ENCODE measurements at places on chromosomes 5 and 9.

- no peak for DNase-seq
Measured at GRCh38 chr5:155052532-155052931, 39.0 kb downstream of the KIF4B start.

- no peak for DNase-seq
Measured at GRCh38 chr5:136200130-136200529, 7.2 kb upstream of the SMIM32 start.

DNA sequence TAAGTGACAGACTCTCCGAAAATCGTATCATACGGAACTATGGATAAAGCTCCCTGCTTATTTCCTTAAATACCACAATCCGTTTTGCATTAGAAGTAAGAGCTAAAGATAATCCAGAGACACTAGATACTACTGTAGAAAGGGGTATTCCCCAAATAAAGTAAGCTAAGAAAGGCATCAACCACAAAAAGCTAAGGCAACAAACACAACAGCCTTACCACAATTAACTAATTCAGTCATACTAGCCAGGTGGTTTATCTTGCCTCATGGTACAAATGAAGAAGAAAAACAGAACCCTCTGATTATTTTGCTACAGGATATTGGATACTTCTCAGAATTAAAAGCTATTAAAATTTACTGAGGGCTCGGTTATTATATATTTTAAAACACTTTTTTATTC, 14.1 kb downstream of the ERP44 start:
- DNase-seq = no peak

DNA sequence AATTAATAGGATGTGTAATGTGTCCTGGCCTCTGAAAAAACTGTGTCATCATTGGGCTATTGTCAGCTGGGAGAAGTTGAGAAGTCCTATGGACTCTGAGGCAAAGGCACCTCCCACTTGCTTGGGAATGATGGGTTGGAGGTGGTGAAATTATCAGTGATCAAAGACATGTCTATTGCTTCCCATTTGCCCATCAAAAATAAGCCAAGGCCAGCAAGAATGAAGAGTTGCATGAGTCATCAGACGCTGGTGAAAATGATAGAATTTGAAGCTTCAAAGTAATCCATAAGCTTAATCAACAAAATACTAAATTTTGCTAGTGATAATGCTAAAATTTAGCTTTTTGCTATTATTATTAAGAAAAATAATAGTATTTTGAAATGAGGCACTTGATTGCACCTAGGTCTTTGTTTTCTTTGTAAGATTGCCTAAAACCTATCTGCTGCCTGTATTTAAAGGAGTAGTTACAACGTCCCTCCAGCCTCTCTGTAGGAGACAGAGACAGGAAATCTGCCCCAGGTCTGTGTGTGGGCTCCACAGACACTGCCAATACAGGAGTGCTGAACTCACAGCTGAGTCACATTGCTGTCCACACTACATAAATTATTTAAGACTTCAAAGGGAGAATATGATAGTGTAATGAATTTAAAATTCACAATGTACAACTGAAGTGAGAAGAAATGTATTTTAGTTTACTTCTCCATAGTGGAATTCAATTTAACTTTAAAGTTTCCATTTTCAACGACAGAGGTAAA, 48.4 kb upstream of the APC start:
- no peak for DNase-seq

- no peak for DNase-seq
Measured at GRCh38 chr5:173826428-173827350, 61.5 kb upstream of the CPEB4 start.

GRCh38 chr5:123545506-123545905, 33.5 kb downstream of the CSNK1G3 start:
- peak; percentile 35 for DNase-seq

DNA sequence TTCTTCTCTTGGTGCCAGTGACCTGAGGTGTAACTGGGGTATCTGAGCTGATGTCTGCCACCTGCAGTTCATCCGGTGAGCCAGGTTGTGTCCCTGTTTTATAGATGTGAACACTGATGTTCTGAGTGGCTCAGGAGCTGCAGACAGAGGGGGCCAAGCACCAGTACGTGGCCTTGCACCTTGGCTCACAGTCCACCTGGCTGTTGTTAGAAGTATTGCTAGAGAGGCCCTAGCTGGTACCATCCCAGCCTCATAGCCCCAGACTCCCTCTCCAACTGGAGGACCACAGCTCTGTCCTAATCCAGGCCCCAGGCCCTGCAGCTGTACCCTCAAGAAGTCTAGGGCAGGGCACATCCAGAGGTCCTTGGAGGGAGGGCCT, 16.2 kb downstream of the PHF2 start:
- DNase-seq = no peak

GRCh38 chr9:87216897-87217455, 269.7 kb upstream of the GAS1 start:
- DNase-seq = no peak

DNA sequence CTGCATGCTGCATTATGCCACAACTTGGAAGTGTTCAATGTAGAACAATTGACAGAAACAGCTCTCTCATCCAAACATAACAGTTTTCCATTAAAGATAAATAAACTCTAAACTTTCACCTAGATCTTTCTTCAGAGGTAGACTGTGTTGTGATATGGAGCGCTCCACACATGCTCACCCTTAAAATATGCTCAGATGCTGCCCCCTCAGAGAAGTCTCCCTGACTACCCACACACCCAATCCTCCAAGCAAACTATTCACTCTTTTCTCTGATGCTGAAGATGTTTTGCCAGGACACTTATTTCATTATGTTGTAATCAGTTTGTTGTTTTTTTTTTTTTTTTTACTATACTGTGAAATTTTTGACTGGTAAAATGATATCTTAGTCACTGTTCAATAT, 206.6 kb upstream of the RASA1 start:
- DNase-seq = no peak

DNA sequence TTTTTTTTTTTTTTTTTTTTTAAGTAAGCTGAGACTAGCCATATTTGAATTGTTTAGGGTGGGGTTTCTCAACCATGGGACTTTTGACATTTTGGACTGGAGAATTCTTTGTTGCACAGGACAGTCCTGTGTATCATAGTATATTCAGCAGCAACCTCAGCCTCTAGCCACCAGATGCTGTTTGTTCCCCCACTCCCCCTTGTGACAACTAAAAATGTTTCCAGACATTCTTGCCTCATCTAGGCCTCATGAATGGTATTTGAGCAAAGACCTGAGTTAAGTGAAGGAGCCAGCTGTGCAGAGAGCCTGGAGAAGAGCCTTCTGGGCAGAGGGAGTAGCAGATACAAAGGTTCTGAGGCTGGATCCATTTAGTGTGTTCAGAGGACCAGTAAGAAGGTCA, 155.9 kb downstream of the SGCD start:
- DNase-seq = no peak

- no peak for DNase-seq
Measured at GRCh38 chr5:39262981-39263380, 43.6 kb upstream of the FYB1 start.

- no peak for DNase-seq
Measured at GRCh38 chr9:106376689-106377088, 486.3 kb upstream of the ZNF462 start.

DNA sequence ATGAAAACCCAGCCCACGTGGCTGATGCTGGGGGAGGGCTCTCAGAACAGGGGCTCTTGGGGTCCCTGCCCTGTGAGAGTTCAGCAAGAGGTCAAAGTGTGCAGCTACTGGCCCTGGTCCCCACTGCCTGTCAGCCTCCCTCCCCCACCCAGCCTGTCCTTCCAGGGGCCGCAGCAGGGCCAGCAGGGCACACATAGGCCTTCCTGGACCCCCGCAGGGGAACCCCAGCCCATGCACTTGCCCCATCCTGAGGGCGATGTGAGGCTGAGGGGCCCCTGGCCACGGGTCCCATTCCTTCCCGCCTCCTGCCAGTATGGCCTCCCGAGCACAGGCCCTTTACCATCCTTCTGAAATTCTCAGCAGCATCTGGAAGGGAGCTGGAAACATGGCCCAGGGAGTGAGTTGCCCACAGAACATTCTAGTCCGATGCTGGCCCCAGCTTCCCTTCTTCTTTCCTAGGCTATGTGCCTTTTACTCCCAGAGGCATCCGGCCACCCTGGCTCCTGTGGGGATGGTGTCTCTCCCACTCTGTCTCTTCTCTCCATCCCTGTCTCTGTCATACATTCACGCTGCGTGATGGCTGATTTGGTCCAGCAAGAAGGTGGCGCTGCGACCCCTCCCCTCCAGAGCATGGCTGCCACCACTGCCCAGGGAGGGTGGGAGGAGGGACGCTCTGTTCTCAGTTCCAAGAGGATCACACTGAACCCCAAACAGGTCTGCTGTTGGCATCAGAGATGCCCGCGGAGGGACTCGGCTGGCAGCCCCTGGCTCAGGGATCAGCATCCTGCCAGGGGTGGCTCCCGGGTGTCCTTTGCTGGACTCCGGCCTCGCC, 19.6 kb downstream of the MRPL36 start:
- DNase-seq = no peak

DNA sequence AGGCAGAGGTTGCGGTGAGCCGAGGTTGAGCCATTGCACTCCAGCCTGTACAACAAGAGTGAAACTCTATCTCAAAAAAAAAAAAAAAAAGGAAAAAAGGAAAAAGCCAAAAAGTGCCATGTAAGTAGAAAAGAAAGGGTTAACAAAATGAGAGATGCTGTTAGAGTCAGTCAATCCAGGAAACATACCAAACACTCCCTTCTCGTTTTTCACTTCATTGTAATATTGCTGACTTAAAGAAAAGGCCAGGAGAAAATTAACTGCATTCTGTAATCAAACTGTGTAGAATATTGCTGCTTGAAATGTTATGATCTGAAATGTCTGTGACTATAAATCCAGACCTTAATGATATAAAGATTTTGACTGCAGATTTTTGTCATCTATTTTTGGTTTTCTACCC, 379.1 kb downstream of the ENC1 start:
- no peak for DNase-seq

- DNase-seq = no peak
Measured at GRCh38 chr5:125057912-125058826, 311.7 kb upstream of the ZNF608 start.

GRCh38 chr5:40828690-40829661, 6.0 kb downstream of the RPL37 start:
- no peak for DNase-seq

DNA sequence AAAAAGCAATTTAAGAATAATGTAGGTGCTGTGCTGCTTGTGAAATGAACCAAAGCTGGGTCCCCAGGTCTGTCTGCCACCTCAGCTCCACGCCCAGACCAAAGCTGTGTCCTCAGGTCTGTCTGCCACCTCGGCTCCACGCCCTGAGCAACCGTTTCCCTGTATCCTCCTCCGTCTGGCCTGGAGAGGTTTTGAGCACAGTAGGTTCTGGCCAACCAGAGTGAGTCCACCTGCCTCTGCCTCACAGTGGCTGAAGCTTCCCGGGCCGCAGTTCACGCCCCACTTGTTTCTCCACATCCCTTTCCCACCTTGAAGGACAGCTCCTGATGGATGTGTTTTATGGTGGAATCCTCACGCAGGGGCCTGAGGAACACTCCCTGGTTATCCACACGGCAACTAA, 120.5 kb downstream of the ADAMTS2 start:
- no peak for DNase-seq

GRCh38 chr9:88435336-88435735, 47.1 kb downstream of the SPIN1 start:
- no peak for DNase-seq

DNA sequence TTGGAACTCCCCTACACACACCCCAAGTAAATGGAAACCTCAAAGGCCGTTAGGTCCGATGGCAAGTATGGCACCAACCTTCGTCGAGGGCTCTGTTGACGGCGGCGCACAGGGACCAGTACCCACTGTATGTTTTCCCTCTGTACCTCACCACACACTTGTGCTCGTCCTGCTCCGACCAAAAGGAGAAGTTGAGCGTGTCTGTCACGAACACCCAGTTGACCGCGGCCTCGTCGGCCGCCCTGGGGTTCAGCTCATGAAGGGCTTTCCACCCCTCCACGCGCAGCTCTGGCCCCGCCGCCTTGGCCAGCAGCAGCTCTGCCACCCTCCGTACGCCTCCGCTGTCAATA, 24.0 kb downstream of the HNRNPK start:
- DNase-seq = peak; percentile 46

GRCh38 chr5:170701334-170701733, 82.2 kb upstream of the GABRP start:
- DNase-seq = no peak

DNA sequence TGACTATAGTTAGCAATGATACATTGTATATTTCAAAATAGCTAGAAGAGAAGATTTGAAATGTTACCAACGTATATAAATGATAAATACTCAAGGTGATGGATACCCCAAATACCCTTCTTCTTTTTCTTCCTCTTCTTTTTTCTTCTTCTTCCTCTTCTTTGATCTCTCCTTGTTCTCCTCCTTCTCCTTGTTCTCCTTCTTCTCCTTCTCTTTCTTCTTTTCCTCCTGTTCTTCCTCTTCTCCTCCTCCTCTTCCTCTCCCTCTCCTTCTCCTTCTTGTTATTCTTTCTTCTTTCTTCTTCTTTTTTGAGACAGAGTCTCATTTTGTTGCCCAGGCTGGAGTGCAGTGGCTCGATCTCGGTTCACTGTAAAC, 616 bp upstream of the SPEF2 start:
- DNase-seq = no peak

DNA sequence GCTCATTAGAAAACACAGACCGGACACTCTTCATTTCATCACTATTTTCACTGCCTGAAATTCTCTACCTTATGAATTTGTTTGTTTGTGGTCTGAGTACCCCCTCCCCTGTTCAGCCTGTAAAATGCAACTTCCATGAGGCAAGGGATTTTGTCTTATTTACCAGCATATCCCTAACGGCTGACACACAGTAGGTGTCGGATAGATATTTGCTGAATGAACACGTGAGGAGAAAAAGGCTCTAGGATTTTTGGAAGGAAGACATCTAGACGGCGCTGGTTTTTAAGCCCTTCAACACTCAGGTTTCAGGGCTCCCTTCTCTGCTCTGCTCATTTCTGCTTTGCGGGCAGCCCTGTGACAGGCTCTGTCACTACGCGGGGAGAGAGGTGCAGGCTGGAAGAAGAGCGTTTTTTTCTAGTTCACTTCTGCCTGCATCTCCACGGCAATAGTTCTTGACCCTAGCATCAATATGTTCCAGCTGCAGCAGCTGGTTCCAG, 41.0 kb downstream of the KCNMB1 start:
- DNase-seq = no peak

DNA sequence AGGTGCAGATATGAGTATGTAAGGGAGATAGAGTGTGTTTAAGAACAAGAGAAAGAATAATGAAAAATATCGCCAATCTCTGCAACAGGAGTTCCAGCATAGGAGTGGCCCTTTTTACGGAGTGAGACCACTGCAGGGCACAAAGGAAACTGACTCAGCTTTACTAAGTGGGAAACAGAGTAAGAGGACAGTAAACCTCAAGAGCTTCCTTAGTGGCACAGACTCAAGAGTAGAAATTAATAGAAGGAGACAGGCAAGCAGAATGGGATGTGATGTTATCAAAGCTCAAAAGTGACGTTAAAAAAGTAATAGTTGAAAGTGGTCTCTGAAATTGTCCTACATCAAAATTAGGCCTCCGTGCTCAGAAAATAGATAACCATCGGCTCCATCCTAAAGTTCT, 2.1 kb upstream of the SH3RF2 start:
- no peak for DNase-seq

Data from CD4-positive, alpha-beta T cell treated with Interleukin-17A for 4 hours (primary cell).